ENCODE measurements at places on chromosomes 5 and 9. TPM values are rescaled to one million over a fixed set of nuclear protein-coding genes. Genes with fewer than 3 reads are reported as not detected.

Gene ENTPD2
- 0.19 TPM for total RNA-seq

Gene F2RL2
- not detected for total RNA-seq

Gene LIFR
- total RNA-seq: 0.09 TPM

Gene CYLC2
- total RNA-seq: not detected

Gene TEX48
- 0.69 TPM for total RNA-seq
